ENCODE measurements at places on chromosomes 16 and 17.

DNA sequence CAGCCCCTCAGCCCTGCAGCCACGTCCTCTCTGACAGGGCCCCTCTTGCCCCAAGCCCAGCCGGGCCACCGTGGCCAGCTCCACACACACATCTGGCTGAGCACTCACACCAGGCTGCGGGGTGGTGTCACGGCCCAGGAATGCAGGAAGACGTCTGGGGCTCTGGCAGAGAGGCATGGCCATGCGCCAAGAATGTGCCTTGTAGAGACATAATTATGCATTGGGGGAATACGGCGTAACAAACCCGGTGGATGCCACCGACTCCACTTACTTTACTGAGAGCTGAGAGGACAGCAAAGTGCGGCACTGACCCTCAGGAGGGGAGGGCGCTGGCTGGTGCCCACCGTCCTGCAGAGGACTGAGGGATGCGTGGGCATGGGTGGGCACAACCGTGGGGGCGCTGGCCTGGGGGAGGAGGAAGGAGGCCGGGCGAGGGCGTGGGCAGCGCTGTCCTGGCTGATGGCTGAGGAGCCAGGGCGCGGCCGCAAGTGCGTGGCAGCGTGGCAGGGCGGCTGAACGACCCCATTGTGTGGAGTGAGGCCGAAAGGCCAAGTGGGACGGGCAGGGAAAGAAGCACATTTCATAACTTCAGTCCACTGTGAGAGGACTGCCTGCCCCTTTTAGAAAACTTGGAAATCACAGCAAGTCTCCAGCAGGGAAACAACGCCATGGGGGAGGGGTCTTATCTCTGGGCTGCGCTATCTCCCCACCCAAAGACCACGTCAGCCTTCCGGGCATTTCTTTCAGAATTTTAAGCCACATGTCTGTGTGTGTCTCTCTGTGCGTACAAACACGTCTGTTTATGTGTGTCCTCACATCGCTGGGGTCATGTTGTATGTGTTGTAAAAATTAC lies 30.6 kb downstream of the METRNL start:
- DNase-seq = peak; percentile 78

DNA sequence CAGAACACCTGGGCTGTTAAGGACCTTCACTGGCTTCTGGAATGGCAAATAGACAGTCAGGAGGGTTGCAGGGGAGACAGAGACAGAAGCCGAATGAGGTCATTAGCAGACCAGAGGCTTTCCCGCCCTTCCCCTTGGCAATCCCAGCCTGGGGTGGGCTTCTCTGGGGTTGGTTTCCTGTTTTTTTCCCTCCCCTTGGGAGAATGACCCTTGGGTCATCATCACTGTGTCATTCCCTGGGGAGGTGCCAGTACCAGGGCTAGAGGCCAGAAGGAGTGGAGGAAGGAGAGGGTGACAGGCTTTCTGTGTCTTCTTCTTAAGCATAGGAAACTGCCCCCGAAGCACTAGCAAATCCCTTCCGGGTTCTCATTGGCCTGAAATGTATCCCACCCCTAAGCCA lies 42.9 kb upstream of the IL21R start:
- DNase-seq = no peak

DNA sequence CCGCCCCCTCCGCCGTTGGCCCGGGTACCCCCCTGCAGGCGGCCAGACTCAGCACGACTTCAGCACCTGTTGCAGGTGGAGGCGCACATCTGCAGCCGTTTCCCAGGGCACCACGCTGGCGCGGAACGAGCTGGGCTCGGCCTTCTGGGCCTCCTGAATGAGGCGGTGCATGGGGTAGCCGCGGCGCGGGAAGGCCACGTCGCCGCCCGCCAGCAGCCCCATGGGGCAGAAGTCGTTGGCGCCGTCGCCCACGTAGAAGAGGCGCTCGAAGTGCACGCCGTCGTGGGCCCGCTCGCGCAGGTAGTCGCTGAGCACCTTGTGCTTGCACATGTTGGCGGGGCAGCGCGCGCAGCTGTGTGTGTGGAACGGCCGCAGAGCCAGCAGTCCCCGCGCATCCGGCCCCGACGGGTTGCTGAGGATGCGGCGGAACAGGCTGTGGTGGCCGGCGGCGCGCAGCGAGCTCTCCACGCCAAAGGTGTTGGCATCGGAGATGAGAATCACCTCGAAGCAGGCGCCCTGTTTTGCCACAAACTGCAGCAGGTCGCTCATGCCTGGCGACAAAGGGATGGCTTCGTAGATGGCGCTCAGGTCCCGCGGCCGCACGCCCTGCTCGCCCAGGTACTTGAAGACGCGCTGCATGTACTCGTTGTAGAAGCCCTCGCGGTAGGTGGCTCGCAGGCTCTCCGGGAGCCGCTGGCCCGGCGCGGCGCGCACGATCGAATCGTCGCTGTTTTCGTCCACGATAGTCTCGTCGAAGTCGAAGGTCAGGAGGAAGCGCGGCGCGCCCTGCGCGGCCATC lies 6.2 kb downstream of the PHOSPHO1 start:
- no peak for DNase-seq

- no peak for DNase-seq
These were observed 234.8 kb upstream of the RPL38 start for GRCh38 chr17:73968680-73969079.

- no peak for DNase-seq
These were observed 46.8 kb downstream of the REXO5 start for GRCh38 chr16:20853143-20853542.

DNA sequence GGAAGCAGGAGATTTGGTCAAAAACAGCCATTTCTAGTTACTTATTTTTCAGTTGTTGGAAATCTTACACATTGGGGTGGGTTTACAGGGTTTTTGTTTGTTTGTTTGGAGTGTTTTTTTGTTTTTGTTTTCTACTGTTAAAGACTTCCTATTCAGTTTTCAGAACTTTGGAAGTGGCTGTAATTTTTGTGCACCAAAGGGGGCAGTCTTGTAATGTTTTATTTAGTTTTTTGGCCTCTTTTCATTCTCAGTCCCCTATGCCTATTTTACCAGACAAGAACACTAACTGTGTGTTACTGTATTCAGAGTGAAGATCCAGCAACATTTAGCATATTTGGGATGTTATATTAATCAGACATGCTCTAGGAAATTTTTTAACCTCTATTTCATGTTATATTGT lies 20.6 kb downstream of the TPPP3 start:
- DNase-seq = no peak

DNA sequence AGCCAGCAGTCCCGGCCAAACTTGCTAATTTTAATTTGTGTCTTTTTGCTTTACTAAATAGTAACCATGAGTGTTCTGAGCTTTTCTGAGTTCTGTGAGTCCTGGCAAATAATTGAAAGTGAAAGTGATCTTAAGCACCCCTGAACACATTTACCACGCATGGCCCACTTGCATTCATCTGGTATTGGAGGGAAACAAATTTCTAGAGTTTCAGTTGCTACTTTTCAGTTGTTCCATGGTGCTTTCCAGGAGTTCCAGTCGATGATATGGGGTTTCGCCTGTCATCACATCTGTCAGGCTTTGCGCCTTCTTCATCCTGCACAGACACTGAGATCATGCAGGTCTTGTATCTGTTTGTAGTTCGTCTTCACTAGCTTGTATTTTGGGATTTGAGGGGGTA lies 44.1 kb downstream of the CRLF3 start:
- DNase-seq = no peak

All from SW 1271 (cell line).